ENCODE measurements at places on chromosomes 3 and 15.

- no peak for DNase-seq
Observed at GRCh38 chr3:14438929-14439328, 36.5 kb downstream of the SLC6A6 start.

DNA sequence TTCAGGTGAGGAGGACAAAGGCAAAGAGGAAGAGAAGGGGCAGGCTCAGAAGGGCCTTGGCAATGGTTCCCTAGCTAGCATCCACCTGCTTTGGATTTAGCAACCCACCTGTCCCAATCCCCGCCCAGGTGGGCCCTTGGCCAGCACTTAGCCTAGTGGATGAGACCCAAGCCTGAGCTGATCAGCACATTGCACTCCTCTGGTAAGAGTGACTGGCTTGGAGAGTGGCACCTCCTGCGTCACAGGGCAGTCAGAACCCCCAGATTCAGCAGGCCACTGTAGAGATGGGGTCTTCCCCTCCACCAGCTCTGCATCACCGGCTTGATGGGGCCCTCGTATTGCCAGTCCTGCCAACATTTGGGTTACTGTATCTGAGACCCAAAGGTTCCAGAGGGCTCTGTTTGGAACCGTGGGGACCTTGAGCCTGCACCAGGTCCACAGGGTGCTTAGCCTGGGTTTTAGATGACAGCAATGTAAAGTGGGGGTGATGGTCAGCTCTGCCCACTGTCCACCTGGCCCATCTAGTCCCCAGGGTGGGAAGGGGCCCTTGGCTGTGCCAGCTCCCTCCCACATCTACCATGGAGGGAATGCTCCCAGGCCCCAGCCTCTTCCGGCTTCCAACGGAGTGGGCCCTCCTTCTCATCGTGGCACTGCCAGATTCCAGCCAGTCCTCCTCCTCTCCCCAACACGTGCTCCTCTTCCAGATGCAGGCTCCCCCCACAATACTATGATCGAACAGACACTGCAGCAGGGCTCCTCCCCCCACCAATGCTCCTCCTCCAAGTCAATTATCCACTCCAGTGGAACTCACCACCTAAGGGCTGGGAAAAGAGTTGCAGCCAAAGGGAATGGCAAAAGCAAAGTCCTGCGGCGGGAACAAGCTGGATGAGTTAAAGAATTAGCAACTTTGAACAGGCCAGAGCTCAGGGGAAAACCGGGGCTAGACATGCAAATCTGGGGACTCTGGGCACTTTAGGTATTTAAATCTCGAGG is 45.7 kb downstream of the LHFPL4 start:
- DNase-seq: no peak

GRCh38 chr3:82114589-82114988 is 353.1 kb upstream of the GBE1 start:
- no peak for DNase-seq

DNA sequence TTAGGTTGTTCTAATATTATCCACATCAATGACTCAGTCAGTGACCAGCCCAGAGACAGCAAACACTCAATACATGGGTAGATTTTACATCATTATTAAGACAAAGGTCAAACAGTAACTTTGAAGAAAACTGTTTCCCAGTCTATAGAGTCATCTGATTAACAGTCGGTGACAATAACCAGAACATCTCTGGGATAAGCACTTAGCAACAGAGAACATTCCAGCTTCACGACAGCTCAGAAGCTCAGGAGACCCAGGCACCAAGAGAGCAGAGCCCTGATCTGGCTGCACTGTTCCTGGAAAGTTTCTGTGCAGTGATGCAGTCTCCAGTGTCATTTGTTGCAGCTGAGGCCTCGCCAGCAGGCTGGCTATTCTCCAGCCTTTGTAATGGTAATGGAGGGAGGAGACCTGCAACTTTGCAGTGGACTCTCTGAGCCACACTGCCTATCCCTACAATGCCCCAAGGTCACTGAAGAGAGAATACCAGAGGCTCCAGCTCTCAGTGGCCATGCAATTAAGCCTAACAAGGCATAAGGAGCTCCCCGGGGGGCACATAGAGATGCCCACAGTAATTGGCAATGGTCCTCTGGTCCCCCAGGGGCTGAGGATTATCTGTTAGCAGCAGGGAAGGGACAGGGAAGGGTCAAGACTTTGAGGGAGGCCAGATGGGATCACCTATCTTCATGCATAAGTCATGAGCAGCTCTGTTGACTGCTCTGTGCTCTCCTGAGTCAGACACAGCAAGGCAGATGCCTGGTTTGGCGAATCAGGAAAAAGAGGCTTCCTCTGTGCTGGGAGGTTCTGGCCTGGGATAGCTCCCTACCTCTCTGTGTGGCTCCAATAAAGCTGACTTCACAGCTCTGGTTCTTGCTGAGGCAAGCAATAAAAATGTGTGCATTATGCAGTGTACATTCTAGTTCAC is 163.6 kb downstream of the CTNNB1 start:
- peak; percentile 85 for DNase-seq

GRCh38 chr15:63526401-63526800 is 22.0 kb downstream of the USP3 start:
- no peak for DNase-seq

- DNase-seq: no peak
Observed at GRCh38 chr3:123064914-123065313, 1.9 kb upstream of the PDIA5 start.

DNA sequence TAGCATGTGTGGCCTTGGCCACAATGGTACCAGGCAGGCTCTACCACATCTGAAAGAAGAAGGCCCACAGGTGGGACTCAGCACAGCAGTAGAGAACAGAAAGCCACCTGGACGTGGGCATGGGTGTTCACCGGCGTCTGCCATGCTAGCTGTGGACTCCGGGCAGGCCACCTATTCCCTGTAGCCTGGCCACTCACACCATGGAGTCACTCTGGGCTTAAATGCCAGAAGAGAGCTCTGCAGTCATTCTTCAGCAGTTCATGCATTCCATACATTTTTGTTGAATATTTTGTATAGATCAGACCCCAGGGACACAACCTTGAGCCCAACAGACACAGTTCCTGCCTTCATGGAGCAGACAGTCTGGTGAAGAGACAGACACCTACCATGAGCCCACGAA is 138.6 kb downstream of the SRGAP3 start:
- no peak for DNase-seq

DNA sequence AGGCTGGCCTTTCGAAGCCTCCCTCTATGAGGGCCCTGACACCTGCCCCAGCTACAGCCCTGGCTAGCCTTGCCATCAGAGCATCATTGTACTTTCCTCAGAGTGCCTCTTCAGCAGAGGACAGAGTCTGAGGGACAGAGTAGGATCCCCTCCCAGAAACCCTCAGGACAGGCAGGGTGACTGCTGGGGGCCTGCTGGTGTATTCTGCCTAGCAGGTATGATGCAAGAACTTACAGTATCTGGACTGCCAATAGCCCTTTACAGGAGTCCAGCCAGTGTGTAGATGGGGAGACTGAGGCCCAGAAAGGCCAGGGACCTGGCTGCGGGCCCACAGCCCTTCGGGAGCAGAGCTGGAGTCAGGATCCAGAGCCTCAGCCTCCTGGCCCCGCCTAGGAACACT is 19.1 kb downstream of the DUSP7 start:
- DNase-seq: no peak

- no peak for DNase-seq
Observed at GRCh38 chr15:28982886-28983285, 97.1 kb downstream of the APBA2 start.

DNA sequence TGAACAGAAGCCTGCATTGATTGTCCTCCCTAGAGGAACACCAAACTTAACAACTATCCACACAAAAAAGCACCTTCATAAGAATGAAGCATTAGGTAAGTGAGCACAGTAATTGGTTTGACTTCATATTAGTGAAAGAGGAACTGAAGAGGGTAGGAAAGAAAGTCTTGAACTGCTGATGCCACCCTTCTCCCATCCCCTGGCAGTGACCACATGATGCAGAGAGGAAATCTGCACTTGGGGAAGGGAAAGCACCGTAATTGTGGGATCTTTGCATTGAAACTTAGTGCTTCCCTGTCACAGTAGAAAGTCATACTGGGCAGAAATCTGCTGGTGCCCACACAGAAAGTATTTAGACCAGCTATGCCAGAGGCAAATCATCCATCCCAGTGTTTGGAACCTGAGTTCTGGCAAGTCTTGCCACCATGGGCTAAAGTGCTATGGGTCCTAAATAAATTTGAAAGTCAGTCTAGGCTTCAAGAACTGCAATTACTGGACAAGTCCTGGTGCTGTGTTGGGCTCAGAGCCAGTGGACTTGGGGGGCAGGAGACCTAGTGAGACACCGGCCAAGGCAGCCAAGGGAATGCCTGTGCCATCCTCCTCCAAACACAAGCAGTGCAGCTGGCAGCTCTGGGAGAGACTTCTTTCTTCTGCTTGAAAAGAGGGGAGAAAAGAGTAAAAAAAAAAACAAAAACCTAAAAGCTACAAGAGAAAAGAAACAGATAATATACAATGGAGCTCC is 63.6 kb downstream of the SLC15A2 start:
- DNase-seq: no peak
